ENCODE measurements at places on chromosomes 1 and 21.

GRCh38 chr1:21653744-21654100 lies 15.4 kb downstream of the RAP1GAP start:
- no peak for DNase-seq

DNA sequence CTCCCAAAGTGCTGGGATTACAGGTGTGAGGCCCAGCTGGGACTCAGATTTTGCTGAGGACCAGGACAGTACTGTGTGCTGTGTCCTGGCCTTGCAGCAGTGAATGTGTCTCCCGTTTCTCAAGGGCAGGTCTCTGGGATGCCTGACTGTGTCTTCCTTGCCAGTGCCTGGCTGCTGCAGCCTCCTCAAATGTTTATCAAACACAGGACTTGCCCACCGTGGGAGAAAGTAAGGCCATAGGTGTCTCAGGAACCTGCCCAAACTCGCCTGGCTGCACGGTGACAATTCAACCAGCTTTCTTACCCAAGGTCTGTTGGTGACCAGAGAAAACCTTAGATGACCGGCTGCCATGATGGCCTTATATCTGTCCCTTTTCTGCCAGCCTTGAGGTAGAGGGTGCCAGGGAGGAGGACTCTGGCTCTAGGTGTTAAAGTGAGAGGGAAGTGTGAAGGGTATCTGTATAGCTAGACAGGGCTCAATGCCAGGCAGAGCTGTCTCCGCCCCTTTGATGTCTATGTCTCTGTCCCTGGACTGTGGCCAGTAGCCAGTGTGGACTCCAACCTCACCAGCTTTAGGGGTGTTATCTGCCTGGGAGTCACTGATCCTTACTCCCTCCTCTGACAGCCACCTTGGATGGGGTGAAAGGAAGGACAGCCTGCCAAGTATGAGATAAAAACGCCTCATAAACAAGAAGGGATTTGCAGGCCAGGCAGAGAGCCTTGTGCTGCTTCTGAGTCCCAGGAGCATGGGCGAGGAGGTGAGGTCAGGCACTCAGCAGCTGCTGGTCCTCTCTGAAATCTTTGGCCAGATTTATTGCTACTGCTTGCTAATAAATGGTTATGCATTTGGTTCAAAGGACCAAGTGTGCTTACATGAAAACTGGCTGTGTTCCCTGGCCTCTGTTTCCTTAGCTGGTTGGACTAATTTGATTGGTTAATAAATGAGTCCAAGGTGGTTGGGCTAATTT lies 22.3 kb downstream of the IL6R start:
- no peak for DNase-seq

DNA sequence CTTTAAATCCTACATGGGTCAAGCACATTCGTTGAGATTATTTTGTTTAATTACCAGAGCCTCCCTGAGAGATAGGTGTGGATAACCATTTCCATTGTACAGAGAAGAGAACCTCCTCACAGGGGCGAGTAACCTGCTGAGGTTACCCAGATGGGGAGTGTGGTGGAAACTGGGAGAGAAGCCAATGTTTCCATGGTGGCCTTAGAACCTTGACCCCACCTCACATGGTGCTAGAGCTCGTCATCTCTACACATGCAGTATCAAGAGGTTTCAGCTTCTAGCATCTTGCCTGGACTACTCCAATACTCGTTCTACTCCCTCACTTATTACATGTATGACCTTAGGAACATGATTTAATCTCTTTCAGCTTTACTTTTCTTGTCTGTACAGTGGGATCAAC lies 4.8 kb downstream of the REG4 start:
- DNase-seq = no peak

- DNase-seq = no peak
Measured at GRCh38 chr1:55886856-55887712, 671.9 kb upstream of the USP24 start.

DNA sequence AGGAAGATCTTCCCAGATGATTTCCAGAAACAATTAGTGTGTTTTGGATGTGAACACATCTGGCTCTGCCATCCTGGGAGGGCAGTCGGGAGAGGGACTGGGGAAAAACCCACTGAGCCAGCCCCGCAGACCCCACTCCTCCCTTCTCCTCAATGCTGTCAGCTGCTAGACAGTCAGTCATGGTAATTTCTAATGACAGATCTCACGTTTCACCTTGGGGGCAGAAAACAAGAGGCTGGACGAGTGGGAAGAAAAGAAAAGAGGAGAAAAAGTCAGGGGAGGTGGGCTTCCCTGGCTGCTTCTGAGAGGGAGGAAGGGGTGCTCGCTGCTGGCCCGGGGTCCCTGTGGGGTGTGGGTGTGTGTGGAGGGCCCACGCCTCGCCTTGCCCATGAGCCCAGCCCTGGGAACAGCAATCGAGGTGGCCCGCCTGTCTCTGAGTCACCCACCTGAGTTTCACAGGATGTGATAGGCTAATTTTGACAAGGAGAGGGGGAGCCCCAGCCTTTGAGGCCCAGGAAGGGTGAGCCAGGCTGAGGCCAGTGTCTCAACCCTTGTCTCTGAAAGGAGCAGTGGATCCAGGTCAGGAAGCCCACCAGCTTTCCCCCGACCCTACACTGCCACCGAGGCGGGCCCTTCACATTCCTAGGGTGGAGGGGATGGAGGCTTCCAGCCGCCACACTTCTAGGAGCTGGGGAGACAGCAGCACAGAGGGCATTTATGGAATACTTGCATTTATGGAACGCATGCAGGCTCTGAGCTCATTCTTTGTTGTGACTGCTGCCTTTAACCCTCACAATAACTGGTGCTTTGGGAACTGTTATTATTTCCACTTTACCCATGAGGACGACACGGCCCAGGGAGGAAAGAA lies 49.1 kb upstream of the IFNLR1 start:
- DNase-seq = peak; percentile 69

- no peak for DNase-seq
Measured at GRCh38 chr1:68230901-68231626, 1.3 kb downstream of the WLS start.

GRCh38 chr1:56424744-56425493 lies 154.4 kb downstream of the PLPP3 start:
- no peak for DNase-seq

GRCh38 chr1:30747033-30748008 lies 10.3 kb downstream of the LAPTM5 start:
- no peak for DNase-seq

- DNase-seq = no peak
Measured at GRCh38 chr1:84442256-84442655, 36.8 kb upstream of the RPF1 start.

GRCh38 chr1:109818988-109819764 lies 55.5 kb upstream of the EPS8L3 start:
- DNase-seq = no peak

DNA sequence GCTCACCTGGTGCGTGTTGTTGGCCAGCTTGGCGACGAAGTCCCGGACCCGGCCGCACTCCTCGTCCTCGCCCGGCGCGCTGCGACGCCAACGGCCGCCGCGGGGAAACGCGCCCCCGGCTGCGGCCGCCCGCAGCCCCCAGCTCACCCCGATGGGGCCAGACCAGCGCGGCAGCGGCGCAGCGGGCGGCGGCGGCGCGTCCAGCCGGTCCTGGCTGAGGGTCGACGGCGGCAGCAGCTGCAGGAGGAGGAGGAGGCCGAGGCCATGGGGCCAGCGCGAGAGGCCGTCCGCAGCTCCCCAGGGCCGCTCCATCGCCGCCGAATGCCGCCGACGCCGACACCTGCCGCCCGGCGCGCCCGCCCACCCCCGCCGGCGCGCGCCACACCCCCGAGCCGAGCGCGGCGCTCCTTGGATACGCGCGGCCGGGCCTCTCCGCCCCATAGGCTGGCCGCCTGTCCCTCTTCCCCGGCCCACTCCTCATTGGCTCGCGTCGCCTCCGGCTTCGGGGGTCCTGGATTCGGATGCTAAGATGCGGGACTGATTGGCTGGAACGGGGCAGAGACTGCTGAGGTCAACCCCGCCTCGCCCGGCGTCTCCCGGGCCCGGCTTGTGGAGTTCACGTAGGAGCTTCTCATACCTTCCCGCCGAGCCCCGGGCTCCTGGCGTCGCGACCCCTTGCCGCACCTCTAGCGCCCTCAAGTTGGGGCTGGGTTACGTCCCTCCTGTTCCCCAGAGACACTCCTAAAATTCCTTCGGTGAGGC lies at the start of gene SORT1:
Gene SORT1, minus strand, starts transcription at position 338 of the 762 bp plus-strand sequence. Its CDS starts 26 bp downstream, at position 312.
- DNase-seq = peak; percentile 74

GRCh38 chr1:111737216-111738132 lies 1.7 kb downstream of the INKA2 start:
- DNase-seq = peak; percentile 21

DNA sequence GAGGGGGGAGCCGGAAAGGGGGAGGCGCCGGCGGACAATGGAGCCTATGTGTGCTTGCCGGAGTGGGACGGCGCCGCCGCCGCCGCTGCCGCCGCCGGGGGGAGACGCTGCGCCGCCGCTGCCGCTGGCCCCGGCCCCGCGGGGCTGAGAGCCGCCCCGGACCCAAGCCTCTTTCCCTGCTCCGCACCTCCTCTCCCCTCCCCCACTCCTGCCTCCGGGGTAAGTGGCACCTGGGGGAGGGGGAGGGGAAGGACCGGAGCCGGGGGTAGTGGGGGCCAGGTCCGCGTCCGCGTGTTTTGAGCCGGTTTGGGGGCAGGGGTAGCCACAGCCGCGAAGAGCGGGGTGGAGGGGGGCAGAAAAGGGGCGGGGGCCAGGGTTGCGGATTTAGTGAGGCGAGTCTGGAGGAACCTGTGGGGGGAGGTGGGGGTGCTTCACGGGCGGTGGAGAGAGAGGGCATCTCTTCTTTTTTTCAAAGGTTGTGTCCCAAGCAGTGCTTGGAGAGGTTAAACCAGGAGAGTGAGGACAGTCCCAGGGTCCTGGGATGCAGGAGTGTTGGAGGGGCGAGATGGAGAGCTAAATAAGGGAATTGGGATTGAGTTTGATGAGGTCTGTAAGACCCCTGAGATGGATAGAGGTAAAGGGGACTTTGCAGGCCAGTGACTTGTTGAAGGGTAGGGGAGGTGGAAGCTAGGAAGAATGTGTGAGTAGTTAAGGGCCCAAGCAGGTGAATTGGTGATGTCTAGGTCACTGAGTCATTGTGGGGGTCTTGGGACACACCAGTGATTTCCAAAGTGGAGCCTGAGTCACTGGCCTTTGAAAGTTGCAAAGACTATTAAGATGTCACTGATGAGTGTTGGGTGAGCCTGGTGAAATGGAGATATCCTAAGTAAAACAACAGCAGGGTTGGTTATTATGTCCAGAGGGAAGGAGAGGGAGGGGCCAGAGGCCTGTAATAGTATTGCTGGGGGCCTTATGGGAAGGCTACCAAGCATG lies 59.1 kb downstream of the BCL9 start:
- DNase-seq = peak; percentile 47

DNA sequence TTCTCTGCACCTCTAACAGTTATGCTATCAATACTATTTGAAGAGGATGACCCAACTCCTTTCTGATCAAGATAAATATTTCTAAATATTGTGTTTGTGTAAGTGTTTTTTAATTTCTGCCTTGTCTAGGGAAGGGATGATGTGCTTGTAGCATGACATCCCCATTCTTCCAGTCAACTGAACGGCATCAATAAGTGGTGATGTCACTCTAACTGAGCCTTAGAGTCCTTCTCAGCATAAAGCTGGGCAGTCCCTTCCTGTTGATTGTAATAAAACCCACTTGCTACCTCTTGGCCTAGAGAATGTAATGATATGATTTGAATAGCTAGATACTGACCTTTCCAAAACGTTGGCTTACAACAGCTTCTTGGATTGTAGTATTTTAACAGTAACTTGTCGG lies 52.5 kb upstream of the KCNJ6 start:
- no peak for DNase-seq

- no peak for DNase-seq
Measured at GRCh38 chr1:57064379-57065140, 98.7 kb upstream of the C8B start.

- no peak for DNase-seq
Measured at GRCh38 chr1:3130268-3130667, 61.3 kb downstream of the PRDM16 start.

DNA sequence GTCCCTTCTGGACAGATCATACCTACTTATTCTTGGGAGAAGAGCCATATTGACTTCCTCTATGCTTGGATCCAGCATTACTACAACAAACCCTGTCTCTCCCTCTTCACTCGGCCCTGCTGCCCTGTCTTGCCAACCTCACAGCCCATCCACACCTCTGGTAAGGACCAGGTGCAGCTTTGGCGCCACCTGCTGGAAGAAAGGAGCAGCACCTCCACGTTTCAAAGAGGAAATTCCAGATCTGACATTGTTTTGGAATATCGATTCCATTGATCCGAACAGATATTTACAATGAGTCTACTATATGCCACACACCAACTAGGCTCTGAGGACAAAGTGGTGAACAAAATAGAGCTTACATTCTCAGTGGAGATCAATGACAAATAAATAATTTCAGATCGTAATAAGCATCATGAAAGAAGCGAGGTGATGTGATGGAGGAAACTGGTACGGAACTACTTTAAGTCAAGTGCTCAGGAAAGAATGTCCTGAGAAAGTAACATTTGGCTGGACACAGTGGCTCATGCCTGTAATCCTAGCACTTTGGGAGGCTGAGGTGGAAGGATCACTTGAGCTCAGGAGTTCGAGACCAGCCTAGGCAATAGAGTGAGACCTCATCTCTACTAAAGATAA lies 18.7 kb downstream of the MFSD2A start:
- peak; percentile 85 for DNase-seq

GRCh38 chr1:216632980-216633379 lies 90.2 kb downstream of the ESRRG start:
- no peak for DNase-seq

DNA sequence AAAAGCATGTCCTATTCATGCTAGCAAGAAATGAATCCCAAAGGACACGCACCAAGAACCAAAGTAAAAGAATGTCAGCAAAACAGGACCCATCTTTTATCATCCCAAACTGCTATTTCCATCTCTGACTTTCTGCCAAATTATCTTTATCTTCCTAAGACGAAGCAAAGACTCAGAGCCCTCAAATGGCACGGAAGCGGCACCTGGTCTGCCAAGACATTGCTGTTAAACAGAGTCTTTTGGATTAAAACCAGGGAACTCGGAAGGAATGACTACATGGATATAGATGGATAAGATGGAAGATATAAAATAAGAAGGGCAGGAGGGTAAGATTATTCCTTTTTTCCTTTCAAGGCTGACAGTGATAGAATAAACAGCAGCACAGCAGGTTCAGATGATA lies 60.8 kb upstream of the LBR start:
- DNase-seq = no peak

- DNase-seq = no peak
Measured at GRCh38 chr1:14094611-14095400, 394.8 kb downstream of the PRDM2 start.

DNA sequence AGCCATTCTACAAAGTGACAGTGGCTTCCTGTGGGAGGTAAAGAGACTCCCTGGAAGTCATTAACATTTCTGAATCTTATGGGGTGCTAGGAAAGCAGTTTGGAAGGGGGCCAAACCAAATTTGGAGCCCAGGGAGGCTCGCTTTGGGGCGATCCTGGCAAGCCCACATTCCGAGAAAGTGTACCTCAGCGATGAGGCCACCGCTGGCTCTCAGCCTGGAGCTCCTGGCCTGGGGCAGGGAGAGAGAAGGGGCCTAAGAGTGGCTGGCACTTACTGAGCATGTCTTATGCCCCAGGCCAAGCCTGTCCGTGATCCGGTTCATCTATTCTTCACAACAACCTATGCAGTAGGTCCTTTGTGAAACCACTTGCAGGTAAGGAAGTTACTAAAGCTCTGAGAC lies 98.8 kb downstream of the CCDC185 start:
- DNase-seq = no peak

- no peak for DNase-seq
Measured at GRCh38 chr1:217921126-217921904, 290.2 kb downstream of the SPATA17 start.

- DNase-seq = no peak
Measured at GRCh38 chr1:114164840-114165543, 11.3 kb upstream of the SYT6 start.
